T1000 (cell line): ENCODE measurements at places on chromosomes 12 and 14.

- no peak for DNase-seq
These were observed 59.0 kb downstream of the DENND5B start for GRCh38 chr12:31531893-31532292.

DNA sequence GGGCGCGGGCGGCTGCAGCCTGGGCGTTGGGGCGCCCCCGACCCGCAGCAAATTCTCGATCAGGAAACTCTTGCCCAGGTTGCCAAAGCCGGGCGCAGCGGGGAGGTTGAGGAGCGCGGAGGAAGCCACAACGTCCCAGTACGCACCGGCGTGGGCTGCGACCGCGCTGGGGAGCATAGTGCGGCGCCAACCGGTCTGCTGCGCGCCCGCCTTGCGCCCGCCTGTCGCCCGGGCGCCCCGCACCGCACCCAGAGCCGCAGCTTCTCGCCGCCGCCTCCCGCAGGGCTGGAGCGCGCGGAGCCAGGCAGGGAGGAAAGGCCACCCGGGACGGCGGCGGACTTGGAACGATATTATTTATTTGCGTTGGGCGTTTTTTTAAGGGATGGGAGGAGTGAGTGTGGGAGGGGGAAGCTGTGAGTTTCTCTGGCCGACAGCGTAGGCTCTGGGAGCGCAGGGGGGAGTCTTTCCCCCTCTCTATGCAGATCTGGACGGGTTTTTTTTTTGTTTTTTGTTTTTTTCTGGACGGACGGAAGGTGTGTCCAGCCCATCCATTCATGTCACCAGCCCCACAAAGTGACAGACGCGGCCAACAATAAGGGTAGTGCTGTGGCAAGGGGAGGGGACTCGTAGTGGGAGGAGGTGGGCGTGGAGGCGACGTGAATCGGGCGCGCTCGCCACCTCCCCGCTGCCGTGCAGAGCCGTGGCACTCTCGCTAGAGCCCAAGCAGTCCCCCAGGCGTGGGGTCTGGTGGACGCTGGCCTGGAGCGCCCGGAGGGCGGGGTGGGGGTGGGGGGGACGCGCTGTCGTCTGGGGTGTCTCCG, at the start of gene DBX2:
Gene DBX2 (minus strand): TSS at position 349 of the 821 bp plus-strand sequence. CDS start 172 bp downstream, at position 177.
- DNase-seq = peak; percentile 83

GRCh38 chr14:74816124-74816523, 53.0 kb downstream of the YLPM1 start:
- no peak for DNase-seq

GRCh38 chr12:4960030-4960429, 50.3 kb downstream of the KCNA1 start:
- no peak for DNase-seq

- peak; percentile 99 for DNase-seq
These were observed 132.6 kb upstream of the PLEKHG7 start for GRCh38 chr12:92570056-92570753.

GRCh38 chr14:101836135-101836534, 74.6 kb downstream of the PPP2R5C start:
- no peak for DNase-seq

GRCh38 chr14:32128703-32129102, 51.6 kb downstream of the ARHGAP5 start:
- DNase-seq = no peak

DNA sequence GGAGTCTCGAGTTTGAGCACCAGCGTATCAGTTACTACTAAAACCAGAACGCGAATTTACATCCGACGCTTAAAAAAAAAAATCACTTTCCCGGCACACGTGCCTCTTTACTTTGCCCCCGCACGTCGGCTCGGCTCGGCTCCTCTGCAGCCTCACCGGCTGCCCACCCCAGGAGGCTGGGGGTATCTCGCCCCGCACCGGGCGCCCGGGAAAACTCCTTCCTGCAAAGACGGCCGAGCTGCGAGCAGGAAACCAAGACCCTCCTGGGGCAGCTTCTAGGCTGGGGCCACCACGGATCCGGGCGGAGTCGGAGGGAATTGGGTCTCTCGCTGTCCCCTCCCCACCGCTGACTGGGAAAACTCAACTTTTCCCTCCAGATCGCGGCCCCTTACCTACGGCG, 610 bp downstream of the VSIG10 start:
- no peak for DNase-seq

DNA sequence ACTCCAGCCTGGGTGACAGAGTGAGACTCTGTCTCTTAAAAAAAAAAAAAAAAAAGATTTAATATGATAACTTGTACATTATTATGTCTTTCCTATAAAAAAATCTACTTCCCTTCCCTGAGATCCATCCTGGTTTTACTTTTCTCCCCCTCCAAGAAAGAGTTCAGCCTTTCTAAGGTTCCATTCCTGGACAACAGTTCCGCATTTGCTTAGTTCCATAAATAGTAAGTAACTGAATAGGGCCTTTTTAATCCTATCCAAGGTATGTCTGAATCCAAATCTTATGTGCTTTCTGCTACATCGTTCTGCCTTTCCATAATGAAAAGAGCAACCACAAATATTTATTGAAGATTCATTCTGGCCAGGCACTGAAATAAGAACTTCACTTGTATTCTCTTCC, 187.8 kb downstream of the DACT1 start:
- DNase-seq = no peak

- DNase-seq = no peak
These were observed 290.9 kb downstream of the LRIG3 start for GRCh38 chr12:58629376-58629775.

- no peak for DNase-seq
These were observed 50.9 kb upstream of the TRAF3 start for GRCh38 chr14:102726191-102726949.

DNA sequence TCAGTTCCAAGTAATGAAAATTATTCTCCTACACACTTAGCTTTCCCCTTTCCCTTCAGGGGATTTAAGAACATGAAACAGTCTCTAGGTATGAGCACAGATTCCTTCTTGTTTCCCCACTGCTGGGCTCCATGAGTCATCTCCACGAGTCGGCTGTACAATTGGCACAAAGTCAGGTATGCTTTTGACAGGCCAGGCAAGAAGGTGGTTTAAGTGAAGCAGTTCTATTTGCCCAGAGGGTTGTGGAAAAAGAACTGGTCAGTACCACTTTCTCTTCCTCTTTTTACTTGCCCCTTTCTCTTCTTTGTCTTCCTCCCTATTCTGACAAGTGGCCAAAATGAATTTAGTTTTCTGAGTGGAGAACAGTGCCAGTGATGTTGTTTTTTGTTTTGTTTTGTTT, 16.3 kb downstream of the DYNC1H1 start:
- DNase-seq = peak; percentile 74

DNA sequence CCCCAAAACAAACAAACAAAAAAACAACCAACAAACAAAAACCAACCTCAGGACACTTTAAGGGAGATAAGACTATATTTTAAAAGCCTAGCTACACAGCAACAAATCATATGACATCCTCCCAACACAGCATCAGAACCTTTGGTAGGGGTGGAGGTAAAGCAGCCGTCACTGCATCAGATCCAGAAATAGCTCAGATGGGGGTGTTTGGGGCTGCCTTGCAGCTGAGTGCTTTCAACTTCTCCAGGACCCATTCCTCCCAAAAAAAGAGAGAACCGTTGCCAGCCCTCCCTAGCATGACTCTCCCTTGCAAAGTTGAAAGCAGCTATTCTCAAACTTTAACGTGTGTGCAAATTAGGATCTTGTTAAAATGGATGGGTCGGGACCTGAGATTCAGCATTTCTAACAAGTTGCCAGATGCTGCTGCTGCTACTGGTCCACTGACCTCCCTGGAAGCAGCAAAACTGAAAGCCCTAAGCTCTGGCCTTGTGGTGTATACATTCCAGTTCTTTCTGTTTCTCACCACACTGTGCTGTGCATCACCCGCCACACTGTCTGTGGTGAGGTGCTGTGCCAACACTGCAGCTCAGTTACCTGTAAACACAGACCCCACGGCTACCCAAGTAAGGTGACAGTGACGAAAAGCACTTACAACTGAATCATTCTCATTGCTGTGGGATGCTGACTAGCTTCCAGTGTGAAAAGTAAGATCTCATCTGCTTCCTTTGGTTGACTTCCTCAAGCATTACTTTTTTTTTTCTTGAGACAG, 54.0 kb downstream of the SLC38A1 start:
- no peak for DNase-seq

DNA sequence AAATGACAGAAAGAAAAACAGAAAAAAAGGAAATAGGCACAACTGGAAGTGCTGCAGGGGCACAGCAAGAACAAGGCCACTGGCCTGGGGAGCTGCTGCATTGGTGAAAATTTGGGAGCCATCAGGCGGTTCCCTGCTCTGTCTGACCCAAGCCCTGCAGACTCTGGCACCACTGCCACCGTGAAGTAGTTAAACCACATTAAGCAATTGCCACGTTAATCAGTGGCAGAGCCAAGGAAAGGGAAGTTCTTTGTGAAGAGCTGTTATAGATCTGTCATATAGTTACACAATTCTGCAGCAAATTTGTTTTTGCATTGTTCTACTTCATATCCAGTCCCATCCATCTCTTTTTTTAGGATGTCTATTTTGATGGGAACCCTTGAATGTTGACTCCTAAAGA, 915.3 kb downstream of the FSCB start:
- no peak for DNase-seq

DNA sequence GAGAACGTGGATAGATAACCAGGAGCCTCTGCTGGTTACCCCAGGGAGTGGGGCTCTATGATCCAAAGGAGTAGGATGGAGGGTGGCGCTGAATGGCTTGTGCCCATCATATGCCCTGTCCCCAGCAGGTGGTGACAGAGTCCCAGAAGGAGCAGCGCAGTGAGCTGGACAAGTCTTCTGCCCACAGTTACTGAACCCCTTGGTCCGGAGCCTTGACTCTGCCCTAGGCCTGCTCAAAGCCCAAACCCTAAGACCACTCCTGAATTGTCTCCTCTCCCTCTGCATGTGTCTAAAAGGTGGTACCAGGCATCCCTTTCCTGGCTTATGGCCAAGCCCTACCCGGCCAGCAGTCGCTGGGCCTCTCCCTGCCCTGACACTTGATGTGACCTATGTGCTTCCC, 3.2 kb downstream of the PRPH start:
- DNase-seq = no peak
